ENCODE measurements at places on chromosomes 7 and 10.
A peak's percentile ranks its signal among the peaks of the same experiment; 100 is the strongest.

DNA sequence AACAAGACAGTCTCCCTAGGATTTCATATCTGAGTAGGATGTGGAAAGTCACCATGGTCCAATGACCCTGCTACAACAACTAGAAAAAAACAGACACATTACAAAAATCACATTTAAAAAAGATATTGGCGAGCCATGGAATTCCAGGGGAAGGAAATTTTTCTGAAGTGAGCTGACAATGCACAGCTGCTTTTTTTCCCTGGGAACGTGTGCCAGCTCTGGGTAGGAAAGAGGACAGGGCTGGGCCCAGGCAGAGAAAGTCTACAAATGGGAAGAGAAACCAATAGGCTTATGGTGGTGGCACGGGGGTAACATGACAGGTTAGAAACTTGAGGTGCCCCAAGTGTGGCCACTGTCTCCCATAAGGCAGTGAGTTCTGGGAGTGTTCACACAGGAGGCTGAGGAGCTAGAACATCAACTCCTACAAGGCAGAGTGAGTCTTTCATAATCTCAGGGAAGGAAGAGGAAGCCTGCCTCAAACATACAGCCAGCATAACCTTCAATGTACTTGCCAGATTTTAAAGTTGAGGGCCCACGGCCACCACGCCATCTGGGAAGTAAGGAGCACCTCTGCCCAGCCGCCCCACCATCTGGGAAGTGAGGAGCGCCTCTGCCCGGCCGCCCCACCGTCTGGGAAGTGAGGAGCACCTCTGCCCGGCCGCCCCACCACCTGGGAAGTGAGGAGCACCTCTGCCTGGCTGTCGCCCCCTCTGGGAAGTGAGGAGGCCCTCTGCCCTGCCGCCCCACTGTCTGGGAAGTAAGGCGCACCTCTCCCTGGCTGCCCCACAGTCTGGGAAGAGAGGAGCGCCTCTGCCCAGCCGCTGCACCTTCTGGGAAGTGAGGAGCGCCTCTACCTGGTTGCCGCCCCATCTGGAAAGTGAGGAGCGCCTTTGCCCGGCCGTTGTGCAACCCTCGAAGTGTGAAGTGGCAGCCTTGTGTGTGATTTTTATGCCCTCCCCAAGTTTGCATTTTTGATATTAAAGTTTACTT is 5.9 kb downstream of the FBXL13 start:
- DNase-seq: no peak

DNA sequence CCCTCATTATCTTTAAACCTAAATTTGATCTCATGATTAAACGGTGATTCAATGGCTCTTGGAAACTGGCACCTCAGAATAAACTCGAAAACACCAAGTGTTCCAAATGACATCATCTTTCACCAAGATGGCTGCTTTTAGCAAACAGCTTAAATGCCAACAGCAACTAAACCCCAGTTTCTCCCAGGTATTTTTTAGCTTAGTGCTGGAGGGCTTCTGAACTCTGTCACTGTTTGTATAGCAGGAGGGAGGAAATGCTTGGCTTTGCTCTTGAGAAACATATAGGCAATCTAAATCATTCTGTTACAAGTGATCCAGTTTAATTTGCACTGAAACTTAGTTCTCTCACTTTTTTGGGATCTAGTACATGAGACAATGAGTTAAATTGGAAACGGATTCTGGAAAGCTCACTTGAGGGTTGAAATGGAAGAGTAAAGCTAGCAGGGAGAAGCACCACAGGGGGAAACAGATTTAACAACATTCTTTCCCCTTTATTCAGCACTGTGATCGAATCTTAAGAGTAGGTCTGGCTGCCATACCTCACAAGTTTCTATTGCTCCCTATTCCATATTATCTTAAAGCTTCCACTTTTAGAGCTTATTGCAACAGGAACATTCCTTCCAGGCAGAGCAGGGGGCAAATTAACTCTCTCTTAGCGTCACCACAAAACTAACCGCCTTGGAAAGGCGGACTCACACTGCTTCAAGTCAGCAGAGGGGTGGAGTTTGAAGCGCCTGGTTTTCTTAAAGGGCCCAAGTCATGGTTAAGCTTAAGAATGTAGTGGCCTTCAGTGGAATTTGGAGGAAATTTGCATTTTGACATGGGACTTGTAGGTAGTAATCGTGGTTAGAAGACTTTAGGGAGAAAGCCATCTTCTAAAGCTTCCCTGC is 1.8 kb upstream of the CCDC6 start:
- DNase-seq: peak; percentile 84

DNA sequence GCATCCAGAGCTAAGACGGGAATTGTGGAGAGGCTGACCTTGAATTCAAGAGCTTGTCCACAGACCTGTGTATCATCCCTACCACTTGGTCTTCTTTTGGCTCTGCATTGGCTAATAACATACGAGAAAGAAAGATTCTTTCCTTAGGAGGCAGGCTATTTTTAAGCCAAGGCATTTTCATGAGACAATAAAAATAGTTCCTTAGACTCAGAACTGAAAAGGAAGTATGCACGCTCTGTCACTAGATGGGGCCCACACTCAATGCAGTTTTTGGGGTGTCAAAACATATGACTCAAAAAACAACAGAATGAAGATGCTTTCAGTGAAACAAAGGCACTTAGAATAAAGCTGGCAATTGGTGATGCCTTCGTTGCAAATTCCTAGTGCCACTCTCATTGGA is 265.9 kb upstream of the DGKB start:
- no peak for DNase-seq

DNA sequence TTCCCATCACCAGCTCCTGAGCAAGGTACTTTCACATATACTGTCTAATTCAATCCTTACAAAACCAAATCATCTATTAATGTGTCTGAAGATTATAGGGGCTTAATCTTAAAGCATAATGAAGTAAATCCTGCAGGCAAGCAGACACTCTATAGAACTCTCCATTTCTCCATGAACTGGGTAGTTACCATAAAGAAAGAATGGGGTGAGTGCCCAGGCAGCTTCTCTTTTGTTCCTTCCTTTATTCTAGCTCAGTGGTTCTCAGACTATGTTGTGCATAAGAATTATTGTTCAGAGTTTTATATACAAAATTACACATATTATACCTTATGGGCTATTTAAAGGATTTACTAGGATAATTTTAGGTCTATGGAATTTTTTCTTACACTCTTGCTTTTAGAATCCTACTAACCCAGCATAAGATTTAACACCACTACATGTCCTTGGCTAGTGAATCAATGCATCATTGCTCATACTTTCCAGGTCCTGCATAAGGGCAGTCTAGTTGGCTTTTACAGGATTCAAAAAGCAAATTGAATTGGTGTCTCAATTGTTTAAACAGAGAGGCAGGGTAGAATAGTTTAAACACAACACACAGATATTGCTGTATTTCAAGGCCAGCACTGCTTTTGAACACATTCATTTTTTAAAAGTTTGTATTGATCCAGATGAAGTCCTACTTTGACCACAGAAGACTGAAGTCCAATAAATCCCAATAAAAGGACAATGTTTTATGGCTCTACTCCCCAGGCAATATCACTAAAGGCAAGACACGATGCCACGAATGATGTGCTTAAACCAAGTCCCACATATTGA is 12.9 kb downstream of the SGCE start:
- DNase-seq: no peak

- no peak for DNase-seq
Measured at GRCh38 chr7:95558864-95559263, 37.5 kb downstream of the PDK4 start.
